ENCODE measurements at places on chromosomes 3 and 15.

DNA sequence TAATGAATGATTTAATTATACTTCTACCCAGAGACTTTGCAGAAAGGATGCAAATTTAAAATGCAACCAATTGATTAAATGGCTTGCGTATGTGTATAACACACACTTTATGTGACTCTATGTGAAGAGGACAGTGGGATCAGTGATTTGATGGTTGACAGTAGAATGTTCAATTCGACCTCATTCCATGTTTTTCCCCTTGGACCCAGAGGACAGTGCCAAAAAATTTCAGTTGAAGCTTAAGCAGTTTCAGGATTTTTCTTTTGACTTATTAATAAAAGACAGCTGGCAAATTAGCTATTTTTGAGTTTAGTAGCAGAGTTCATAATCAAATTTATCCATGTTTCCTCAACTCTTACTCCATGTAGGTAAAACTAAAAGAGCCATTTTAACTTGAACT is 742.4 kb upstream of the NR2F2 start:
- no peak for DNase-seq

DNA sequence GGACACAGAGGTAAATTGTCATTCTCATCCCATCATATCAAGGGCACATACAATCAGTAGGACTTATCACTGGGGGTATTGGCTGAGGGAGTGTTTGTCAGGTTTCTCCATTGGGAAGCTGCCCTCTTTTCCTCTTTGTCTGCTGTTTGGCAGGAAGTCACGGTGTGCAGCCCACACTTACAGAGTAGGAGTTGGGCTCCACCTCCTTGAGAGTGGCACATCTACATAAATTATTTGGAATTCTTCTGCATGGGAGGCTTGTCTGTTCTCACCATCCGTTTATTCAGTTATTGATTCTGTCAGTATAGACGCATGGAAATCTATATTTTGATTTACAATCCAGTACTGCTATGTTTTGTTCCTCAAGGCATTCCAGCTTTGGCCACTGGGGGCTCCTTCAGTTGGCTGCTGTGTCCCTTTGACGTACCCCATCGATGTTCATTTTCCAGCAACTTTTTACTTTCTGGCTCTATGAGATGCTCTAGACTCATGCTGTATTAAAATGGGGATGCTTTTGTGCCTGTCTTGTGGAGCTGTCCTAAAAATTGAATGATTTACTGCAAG is 200.3 kb downstream of the SLCO3A1 start:
- DNase-seq: no peak

GRCh38 chr15:56931639-56932508 is 13.4 kb downstream of the TCF12 start:
- no peak for DNase-seq

- DNase-seq: no peak
These were observed 69.2 kb upstream of the CSTA start for GRCh38 chr3:122255757-122256439.

- no peak for DNase-seq
These were observed 1.5 kb upstream of the RPL29 start for GRCh38 chr3:51997172-51997571.

DNA sequence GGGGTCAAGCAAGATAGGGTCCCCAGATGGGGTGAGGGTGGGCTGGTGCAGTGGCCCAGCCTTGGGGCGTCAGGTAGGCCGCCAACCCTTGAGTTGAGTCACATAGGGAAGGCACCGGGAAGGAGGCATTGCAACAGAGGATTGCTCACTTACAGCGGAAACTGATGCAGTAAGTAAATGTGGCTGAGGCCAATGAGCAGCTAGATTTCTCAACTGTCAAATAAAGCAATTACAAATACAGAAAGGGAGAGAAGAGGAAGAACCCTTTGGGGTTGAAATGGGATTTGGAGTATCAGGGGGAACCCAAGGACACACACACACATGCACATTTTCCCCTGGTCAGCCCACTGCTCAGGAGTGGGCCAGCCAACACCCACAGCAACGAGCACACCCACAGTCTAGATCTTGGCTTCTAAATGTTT is 44.0 kb downstream of the CHSY1 start:
- DNase-seq: no peak

GRCh38 chr15:82963471-82964341 is 11.2 kb upstream of the HOMER2 start:
- no peak for DNase-seq

- no peak for DNase-seq
These were observed 4.2 kb downstream of the FAM219B start for GRCh38 chr15:74902295-74903075.

GRCh38 chr3:95333826-95334225 is 1271.0 kb downstream of the NSUN3 start:
- DNase-seq: no peak

DNA sequence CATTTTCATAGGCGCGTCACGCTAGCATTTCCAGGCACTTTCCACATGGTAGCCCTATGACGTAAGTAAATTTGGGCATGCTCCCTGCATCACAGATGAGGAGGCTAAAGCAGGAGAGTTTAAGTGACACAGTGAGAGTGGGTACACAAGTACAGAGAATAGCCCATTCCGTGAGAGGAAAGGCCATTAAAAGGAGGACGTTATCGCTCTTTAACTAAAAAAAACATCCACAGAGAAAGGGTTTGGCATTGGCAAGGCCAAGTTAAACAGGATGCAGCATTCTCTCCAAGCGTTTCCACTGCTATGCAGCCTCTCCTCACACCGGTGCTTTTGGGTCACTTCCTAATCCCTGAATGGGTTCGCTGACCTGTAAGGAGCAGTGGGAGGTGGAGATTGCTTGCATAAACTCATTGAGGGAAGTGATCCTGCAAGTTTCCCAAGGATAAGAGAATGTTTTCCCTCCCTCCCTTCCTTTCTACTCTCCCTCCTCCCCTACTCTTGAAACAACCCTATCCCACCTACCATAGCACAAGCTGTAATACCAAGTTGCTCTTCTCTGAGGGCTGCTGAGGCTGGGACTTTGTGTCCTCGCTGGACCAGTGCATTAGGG is 147.7 kb downstream of the VGLL4 start:
- DNase-seq: no peak

GRCh38 chr3:43207628-43208085 is 78.7 kb upstream of the SNRK start:
- no peak for DNase-seq

DNA sequence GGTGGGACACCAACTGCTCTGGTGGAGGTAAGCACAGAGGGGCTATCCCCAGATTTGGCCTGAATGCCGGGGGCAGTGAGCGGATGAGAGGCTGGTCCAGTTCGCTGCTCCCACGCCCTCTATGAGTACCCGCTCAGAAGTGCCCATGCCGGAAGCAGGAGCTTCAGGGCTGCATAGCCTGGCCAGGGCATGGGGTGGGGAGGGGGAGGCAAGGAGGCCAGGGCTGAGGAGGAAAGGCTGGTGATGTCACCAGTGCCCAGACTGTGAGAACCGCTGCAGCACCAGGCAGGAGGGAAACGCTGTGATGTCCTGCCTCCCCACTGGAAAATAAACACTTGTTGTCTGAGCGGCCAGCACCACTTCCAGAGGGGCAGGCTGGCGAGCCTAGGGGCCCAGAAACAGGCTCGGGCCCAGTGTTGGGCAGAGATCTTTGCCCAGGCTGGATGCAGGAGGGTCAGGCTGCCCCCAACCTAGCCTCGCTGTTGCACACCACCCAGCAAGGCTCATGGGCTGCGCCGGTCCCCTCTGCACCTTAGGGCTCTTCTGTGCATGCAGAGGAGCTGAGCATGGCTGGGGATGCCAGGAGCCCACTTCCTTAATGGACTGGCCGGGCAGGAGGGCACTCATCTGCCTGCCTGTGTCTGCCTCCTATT is 10.9 kb upstream of the DLL4 start:
- DNase-seq: no peak

DNA sequence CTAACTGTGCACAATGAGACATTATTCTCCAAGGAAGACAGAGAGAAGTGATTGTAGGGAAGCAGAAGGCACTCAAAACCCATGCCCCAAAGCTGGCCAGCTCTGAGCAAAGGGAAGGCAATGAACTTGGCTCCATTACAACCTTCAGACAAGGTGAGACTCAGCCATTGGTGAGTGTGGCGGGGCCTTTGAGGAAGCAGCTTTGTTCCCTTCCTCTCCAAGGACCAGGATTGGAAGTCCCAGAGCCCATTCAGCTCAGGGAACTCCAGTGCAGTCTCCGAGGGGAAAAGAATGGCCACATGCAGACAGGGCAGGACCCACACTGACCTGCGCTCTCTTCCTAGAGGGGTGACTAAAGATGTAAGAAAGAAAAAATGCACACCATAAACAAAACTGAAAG is 23.1 kb downstream of the HEG1 start:
- DNase-seq: no peak

- no peak for DNase-seq
These were observed 3.6 kb downstream of the STIMATE start for GRCh38 chr3:52893723-52894122.

GRCh38 chr3:157789162-157789561 is 285.9 kb upstream of the VEPH1 start:
- no peak for DNase-seq

- DNase-seq: no peak
These were observed 16.2 kb upstream of the CCR9 start for GRCh38 chr3:45870099-45870498.

DNA sequence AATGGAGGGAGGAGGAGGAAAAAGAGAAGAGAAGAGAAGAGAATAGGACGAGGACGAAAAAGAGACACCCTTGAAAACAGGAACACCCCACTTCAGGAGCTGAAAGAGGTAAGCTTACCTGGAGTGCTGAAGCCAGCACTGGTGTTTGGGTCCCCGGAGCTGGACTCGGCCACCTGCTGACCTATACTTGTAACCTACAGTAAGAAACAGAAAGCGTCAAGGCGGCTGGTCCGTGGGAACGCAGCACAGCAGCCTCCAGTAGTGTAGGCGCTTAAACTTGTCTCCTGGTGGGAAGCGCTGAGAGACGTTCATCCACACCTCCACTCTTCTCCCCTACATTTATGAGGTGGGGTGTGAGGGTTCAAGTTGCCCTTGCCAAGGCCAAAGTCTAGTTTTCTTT is 141.0 kb downstream of the NSMCE3 start:
- DNase-seq: no peak

DNA sequence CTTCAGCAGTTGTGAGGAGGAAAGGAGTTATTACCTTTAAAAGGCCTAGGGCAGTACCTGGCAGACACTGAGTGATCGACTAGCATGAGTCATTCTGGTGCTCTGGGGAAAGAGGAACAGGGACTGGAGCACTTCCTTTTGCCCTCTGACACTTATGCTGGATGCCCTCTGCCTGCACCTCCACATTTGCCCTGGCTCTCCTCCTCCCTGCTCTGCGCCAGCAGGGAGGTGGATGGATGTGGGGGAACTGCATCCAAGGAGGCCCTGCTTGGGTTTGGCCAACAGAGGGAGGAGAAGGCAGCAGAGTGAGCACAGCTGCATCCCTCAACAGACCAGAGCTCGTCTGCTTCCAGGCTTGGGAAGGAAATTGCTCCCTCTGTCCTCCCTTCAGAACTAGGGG is 75.0 kb downstream of the SEMA5B start:
- no peak for DNase-seq

DNA sequence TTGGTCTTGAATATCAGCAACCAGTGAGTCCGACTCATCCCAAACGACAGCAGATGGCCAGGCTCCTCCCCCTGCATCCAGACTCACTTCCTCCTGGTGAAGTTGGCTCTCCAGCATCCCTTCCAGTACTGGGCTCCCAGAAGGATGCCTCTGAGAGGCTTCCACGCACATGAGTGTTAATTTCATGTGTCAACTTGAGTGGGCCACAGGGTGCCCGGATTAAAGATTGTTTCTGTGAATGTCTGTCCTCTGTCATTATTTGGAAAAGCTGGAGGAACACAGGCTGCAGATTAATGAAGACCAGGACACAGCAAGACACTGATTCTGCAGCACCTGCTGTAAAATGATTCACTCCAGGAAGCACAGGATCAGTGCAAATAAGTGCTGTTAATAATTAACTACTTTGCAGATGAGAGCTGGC is 99.8 kb downstream of the ATP10A start:
- DNase-seq: no peak

- no peak for DNase-seq
These were observed 74.0 kb downstream of the OXNAD1 start for GRCh38 chr3:16338999-16339398.

DNA sequence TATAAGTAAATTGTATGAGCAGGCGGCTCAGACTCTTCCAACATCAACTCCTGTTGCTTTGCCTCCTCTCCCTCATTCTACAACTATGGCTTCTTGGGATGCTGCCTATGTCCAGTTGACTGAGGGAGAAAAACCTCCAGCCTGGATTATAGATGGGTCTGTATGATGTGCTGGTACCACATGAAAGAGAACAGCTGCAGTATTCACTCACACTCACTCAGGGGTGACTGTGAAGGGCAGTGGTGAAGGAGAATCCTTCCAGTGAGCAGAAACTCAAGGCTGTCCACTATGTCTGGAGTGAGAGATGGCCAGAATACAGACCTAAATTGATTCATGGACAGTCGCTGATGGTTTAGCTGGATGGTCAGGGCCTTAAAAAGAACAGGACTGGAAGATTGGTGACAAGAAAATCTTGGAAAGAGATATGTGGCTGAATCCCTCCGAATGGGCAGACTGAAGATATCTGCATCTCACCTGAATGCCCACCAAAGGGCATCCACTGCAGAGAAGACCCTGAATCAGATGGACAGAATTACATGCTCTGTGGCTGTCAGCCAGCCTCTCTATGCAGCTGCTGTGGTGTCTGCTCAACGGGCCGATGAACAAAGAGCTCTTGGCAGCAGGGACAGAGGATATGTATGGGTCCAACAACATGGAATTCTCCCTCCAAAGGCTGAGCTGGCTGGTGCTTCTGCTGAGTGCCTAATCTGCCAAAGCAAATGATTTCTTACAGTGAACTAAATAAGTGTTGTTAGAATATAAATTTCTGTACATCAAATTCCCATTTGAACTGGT is 1.9 kb upstream of the BCL2L10 start:
- no peak for DNase-seq

DNA sequence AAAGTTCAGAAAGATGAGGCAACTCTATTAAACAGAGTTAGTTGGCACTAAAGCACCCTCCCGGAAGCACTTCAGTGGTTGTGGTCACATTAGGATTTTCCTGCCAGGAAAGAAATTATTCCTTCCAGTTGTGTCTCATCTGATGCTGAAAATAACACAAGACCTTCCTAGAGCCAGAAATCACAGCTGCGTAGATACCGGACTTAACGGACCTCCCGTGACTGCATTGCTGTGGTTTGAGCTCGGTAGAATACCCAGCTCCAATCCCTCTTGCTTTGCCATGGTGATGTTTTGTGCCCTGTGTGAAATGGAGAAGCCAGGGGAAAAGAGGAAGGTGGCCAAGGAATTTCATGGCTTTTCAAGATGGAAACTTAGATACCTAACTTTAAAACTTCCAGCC is 215.0 kb upstream of the IGF1R start:
- no peak for DNase-seq

- no peak for DNase-seq
These were observed 268.3 kb downstream of the UACA start for GRCh38 chr15:70494852-70495571.

GRCh38 chr3:151383111-151383510 is 1.4 kb downstream of the P2RY12 start:
- DNase-seq: no peak
